Kidney (tissue), 22 donors: ENCODE measurements at places on chromosomes 12 and 14.

GRCh38 chr12:10048526-10048925, 18.0 kb downstream of the CLEC9A start:
- H3K4me1 ChIP-seq: no peaks in the 10 kb centered on the region
- no peak overlapping the region for H3K4me3 ChIP-seq
- no peak overlapping the region for H3K27ac ChIP-seq
- DNase-seq: no peak
- no peaks in the 10 kb centered on the region for H3K27me3 ChIP-seq

- no peak overlapping the region for H3K27ac ChIP-seq
- H3K36me3 ChIP-seq: no peaks in the 10 kb centered on the region
- no peaks in the 10 kb centered on the region for H3K27me3 ChIP-seq
- no peaks in the 10 kb centered on the region for H3K4me1 ChIP-seq
- DNase-seq: no peak
- no peak overlapping the region for H3K4me3 ChIP-seq
Observed at GRCh38 chr12:69779928-69780327, 41.3 kb downstream of the RAB3IP start.

DNA sequence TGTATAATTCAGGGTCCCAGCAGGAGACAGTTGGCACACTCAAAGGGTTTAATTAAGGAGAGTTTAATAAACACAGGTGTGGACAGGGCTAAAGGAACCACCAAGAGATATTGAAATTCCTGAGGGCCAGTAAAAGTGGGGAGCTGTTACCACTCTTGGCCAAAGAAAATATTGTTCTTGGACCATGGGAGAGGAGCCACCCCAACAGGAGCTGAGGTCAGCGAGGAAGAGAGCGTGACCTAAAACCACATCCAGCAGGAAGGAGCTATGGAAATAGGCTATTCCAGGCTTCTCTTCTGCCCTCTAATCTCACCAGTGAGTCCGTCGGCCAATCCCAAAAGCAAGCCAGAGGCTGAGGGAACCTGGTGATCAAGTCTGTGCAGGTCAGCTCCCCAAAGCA, 390.8 kb downstream of the MED13L start:
- H3K4me3 ChIP-seq: no peak overlapping the region
- H3K27ac ChIP-seq: no peak overlapping the region
- H3K36me3 ChIP-seq: no peaks in the 10 kb centered on the region

DNA sequence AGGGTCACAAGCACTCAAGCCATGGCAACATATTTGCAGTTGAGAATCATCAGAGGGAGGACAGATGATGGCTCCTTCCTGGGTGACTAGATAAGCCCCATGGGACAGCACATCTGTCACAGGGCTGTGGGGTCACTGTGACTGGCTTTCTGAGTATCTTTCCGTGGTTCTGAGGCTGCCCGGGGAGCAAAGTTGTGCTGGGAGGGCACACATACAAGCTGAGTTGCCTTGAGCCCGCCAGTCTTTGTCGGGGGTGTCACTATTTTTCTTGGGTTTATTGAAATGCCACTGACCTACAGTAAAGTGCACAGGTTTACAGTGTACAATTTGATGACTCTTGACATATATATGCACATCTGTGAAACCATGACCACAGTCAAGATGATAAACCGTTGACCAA, 17.2 kb upstream of the KIF26A start:
- H3K4me3 ChIP-seq: no peak overlapping the region
- no peak for DNase-seq
- no peak overlapping the region for H3K27ac ChIP-seq
